Progenitor cell of endocrine pancreas (in vitro differentiated cells): ENCODE measurements at places on chromosomes 7 and 10. TPM values are rescaled to one million over a fixed set of nuclear protein-coding genes. Genes with fewer than 3 reads are reported as not detected.
A peak's percentile ranks its signal among the peaks of the same experiment; 100 is the strongest.

GRCh38 chr7:39248692-39249090 is 271.0 kb downstream of the POU6F2 start:
- DNase-seq = no peak

- DNase-seq = no peak
Measured at GRCh38 chr7:1361016-1361755, 98.1 kb downstream of the MICALL2 start.

GRCh38 chr7:128940494-128941322 is 3.0 kb downstream of the IRF5 start:
- no peak for DNase-seq

- DNase-seq = no peak
Measured at GRCh38 chr7:29353810-29354209, 159.2 kb downstream of the CHN2 start.

DNA sequence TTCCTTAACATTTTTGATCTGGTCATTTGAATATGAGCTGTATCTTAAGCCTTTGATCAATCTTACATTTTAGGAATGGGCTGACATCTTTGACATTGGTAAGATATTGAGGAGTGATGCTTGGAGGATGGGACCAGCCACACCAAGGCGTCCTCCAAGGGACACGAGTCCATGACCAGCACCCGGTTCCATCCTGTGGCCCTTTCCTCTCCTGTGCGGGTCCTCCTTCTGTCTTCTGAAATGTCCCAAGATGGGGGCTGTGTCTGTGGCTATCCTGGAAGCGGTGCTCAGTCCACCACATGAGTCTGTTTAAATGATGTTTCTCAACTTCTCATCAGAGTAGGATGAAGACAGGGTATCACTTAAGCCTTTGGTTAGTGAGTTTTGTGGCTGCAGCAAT is 67.3 kb upstream of the SHH start:
- DNase-seq = no peak

- no peak for DNase-seq
Measured at GRCh38 chr7:79091661-79092060, 361.8 kb downstream of the MAGI2 start.

The SAP25 gene
- 7.7 and 8.1 TPM in 2 replicates for total RNA-seq

GRCh38 chr7:23672033-23672432 is 8.0 kb upstream of the FAM221A start:
- no peak for DNase-seq

DNA sequence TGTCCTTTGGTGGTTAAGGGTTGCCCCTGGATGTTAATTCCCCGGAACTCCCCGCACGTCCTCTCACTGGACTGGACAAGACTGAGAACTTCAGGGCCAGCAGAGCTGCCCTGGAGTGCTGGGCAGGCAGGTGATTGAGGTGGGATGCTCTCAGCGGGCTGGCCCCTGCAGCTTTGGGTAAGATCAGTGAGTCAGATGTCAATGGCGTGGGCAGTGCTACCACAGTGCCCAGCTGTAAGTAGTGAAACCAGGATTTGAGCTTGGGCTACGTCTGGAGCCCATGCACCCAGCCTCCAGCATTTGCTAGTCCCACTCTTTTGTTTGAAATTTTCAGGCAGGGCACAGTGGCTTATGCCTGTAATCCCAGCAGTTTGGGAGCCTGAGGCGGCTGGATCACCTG is 6.7 kb upstream of the SEPHS1 start:
- no peak for DNase-seq

The STEAP4 gene
- total RNA-seq = not detected in 2 replicates

DNA sequence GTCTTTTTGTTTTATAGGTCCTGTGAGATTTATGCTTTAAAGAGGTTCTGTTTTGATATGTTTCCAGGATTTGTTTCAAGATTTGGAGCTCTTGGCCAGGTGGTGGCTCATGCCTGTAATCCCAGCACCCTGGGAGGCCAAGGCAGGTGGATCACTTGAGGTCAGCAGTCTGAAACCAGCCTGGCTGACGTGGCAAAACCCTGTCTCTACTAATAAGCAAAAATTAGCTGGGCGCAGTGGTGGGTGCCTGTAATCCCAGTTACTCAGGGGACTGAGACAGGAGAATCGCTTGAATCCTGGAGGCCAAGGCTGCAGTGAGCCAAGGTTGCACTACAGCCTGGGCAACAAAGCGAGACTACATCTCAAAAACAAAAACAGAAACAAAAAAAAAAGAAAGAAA is 8.3 kb upstream of the HYAL4 start:
- no peak for DNase-seq

DNA sequence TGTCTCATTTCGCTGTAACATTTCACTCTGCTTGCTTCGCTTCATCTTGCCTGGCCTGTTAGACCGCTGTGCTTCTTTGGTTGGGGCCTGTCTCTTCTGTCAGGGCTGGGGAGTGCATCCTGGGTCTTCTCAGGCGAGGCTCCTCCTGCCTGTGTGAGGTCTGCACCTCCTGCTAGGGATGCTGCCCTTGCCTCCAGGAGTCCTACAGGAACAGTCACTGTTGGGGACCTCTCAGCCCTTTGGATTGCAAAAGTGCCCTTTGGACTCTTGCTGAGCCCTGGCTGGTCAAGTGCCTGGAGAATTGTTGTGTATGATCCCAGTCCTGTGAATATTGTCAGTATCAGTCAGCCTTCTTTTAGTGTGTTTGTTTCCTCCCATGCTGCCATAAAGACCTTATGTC is 84.1 kb downstream of the MDFIC start:
- no peak for DNase-seq

The TUBAL3 gene
- total RNA-seq = not detected in 2 replicates

DNA sequence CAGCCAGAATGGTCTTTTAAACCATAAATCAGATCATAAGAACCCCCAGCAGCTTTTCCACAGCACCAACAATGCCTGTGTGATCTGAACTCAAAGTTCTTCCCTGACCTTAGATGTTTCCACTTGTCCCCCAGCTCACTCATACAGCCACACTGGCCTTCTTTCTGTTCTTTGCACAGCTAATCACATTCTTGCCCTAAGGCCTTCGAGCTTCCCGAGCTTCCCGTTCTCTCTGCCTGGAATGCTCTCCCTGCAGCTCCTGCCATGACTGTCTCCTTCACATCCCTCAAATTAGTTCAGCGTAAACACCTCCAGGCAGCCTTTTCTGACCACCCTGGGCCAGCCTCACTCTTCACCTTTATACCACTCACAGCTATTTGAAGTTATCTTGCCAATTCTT is 166.8 kb upstream of the NFE2L3 start:
- DNase-seq = no peak

GRCh38 chr10:129955601-129956285 is 8.3 kb downstream of the EBF3 start:
- DNase-seq = no peak

The TEX47 gene
- not detected in 2 replicates for total RNA-seq

DNA sequence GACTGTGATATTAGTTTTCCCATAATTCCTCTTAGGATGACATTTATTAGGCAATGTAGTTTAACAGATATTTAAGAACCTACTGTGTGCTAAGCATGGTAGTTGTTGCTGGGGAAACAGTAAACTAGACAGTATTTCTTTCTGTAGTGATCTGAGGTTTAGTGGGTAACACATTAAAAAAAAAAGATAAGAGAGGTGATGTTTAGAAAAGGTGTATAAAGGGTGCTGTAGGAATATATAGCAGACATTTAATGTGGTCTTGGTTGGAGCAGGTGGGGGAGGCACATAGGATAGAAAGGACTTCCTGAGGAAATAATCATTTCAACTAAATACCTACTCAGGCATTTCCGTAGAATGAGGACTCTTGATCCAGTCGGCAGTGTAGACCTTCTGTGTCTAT is 11.9 kb downstream of the KIF11 start:
- DNase-seq = no peak

DNA sequence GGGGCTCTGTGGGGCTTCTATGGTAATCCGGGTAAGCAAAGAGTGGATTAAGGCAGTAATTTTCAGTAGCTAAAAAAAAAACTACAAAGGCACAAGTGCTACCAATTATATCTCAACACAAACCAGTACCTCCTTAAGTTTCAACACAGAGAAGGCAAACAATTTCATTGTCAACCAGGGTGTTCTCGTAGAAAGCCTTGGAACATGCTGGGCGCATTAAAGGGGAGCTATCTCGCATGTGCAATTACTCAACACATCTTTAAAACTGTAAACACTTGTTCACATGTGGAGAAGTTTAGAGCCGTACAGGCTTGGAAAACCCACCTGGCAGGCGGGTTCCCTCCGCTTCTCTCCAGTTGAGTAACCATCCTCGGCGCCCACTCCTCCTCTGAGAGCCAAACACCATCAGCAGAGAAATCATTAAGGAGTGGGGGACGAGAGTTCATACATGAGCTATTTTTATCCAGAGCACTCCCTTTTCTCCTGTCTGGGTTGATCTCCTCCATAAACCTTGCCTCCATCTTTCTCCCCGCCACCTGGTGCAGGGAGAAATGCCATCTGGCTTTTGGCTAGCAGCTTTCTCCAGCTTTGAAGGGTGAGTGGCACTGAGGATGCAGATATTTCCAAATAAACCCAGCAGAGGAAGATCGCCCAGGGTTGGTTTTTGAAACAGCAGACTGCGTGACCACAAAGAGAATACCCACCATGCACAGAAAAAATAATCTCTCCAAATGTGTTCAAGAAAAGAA is 287.1 kb downstream of the WDR11 start:
- no peak for DNase-seq

The DRGX gene
- not detected in 2 replicates for total RNA-seq

- DNase-seq = no peak
Measured at GRCh38 chr10:6607778-6608177, 27.7 kb upstream of the PRKCQ start.

GRCh38 chr7:104695563-104695962 is 318.4 kb upstream of the KMT2E start:
- DNase-seq = no peak

The PPP1R17 gene
- 0.96 and 1.2 TPM in 2 replicates for total RNA-seq

The GET4 gene
- 58.2 and 58.7 TPM in 2 replicates for total RNA-seq

- no peak for DNase-seq
Measured at GRCh38 chr7:55423277-55423711, 58.2 kb downstream of the LANCL2 start.

DNA sequence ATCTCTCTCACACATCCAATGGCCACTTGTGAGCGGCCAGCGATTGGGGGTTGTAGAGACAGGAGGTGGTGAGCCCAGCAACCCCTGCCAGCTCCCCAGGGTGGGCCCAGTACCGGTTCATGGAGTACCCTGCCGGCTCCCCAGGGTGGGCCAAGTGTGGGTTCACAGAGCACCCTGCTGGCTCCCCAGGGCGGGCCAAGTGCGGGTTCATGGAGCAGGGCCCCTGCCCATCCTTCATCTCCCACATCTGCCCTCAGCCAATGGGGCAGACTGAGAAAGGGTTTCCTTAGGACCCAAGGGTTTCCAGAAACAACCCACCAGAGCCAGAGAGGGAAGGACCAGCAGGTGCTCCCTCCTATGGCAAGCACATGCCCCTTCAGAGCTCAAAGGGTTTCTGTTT is 21.4 kb upstream of the SLIT1 start:
- no peak for DNase-seq

- DNase-seq = peak; percentile 8
Measured at GRCh38 chr10:71080381-71081228, 131.8 kb upstream of the UNC5B start.

DNA sequence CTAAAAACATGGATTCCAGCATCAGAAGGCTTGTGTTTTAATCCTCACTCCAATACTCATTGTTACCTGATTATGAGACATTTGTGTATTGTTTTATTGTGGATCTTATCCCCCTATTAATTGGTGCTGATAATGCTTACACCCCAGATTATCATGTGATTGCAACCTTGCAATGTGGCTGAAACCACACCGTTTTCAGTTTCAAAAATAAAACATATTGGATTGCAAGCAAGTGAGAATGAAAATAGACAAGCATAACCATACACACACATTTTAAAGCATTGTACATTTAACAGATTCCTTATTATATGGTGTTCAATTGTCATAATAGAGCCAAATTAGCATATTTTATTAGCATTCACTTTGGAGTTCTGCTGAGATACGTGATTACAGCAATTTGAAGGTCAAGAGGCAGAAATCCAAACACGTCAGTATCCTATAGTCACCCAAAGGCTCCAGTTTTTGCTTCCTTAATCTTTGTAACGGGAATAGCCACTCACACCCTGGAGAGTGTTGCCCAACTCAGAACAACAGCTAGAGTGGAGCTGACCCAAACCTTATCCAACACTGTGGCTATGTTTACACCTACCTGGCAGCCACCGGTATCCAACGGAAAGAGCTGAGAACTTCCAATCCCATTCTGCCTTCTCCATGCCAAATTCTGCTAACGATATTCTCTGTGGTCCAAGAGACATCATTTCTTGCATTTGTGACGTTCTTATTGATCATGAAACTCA is 317.1 kb upstream of the KLF6 start:
- DNase-seq = no peak

- no peak for DNase-seq
Measured at GRCh38 chr7:36045326-36045725, 107.7 kb upstream of the EEPD1 start.

GRCh38 chr10:47454780-47455058 is 29.2 kb downstream of the ANXA8 start:
- DNase-seq = no peak

The ALOX5 gene
- 1.9 and 2.5 TPM in 2 replicates for total RNA-seq

The AKR1C2 gene
- total RNA-seq = 7.2 and 12.6 TPM in 2 replicates

DNA sequence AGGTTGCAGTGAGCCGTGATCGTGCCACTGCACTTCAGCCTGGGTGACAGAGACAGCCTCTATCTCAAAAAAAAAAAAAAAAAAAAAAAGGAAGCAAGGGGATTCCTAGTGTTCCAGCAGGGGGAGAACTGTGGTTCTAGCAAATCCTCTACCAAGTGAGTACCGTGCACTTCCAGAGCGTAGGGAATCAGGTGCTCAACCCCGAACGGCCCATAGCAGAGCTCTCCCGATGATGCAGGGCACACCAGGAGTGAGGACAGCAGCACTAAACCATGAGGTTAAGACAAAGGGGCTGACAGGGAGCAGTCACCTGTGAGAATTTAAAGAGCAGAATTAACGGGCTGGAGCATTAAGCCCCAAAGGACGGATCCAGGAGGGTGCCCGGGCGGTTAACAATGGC is 173.6 kb downstream of the PTPRN2 start:
- no peak for DNase-seq

The NRAP gene
- 0.04 TPM in 1 of 2 replicates, not detected in the other for total RNA-seq

GRCh38 chr10:99844433-99844955 is 62.1 kb downstream of the ABCC2 start:
- no peak for DNase-seq

The PRKAR2B gene
- total RNA-seq = 19.2 and 20.3 TPM in 2 replicates

DNA sequence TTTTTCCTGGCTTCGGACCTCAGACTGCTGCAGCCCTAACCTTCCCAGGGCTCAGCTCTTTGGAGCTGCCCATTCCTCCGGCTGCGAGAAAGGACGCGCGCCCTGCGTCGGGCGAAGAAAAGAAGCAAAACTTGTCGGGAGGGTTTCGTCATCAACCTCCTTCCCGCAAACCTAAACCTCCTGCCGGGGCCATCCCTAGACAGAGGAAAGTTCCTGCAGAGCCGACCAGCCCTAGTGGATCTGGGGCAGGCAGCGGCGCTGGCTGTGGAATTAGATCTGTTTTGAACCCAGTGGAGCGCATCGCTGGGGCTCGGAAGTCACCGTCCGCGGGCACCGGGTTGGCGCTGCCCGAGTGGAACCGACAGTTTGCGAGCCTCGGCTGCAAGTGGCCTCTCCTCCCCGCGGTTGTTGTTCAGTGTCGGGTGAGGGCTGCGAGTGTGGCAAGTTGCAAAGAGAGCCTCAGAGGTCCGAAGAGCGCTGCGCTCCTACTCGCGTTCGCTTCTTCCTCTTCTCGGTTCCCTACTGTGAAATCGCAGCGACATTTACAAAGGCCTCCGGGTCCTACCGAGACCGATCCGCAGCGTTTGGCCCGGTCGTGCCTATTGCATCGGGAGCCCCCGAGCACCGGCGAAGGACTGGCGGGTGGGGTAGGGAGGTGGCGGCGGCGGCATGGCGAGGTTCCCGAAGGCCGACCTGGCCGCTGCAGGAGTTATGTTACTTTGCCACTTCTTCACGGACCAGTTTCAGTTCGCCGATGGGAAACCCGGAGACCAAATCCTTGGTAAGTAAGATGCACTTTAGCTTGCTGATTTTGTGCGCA is at the start of gene PLXDC2:
Gene PLXDC2 (plus strand): TSS at position 22 of the 820 bp plus-strand sequence.
- peak; percentile 30 for DNase-seq

The TMEM248 gene
- total RNA-seq = 71.8 and 77.2 TPM in 2 replicates
